ENCODE measurements at places on chromosomes 4 and X.

GRCh38 chrX:39065051-39065871 is 264.0 kb downstream of the MID1IP1 start:
- DNase-seq: no peak

DNA sequence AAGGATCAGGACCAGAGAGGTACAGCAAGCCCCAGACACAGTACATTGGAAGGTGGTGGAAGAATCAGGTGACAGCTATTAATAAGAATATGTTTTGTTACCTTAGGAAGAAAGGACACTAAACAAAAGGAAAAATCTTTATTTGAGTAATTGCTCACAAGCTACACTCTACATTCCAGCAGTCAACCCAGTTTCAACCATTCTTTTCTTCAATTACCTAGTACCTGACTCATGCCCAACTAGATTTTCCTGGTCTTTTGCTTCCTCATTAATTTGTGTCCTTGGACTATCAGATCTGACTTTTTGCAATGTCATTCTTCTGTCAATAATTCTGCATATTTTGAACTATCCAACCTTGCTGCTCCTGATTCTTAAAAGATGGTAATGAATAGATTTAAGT is 22.5 kb upstream of the GLRA2 start:
- DNase-seq: no peak

GRCh38 chrX:154791939-154792338 is 13.3 kb downstream of the MPP1 start:
- DNase-seq: no peak

DNA sequence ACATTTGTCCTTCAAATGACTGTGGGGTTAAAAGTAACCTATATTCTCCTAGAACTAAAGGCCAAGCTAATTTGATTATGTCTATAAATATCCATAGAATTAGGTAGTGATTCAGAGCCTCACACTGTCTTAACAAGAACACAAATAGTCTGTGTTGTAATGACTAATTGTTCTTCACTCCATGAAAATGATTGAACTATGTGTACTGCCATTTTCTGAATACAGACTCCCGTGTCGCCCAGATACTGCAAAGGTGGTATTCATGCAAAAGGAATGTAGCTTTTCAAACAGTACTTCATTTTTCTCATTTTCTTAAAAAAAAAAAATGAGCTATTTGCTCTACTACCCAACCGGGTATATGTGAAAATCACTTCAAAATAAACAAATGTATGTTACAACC is 11.3 kb upstream of the PHKA2 start:
- no peak for DNase-seq

DNA sequence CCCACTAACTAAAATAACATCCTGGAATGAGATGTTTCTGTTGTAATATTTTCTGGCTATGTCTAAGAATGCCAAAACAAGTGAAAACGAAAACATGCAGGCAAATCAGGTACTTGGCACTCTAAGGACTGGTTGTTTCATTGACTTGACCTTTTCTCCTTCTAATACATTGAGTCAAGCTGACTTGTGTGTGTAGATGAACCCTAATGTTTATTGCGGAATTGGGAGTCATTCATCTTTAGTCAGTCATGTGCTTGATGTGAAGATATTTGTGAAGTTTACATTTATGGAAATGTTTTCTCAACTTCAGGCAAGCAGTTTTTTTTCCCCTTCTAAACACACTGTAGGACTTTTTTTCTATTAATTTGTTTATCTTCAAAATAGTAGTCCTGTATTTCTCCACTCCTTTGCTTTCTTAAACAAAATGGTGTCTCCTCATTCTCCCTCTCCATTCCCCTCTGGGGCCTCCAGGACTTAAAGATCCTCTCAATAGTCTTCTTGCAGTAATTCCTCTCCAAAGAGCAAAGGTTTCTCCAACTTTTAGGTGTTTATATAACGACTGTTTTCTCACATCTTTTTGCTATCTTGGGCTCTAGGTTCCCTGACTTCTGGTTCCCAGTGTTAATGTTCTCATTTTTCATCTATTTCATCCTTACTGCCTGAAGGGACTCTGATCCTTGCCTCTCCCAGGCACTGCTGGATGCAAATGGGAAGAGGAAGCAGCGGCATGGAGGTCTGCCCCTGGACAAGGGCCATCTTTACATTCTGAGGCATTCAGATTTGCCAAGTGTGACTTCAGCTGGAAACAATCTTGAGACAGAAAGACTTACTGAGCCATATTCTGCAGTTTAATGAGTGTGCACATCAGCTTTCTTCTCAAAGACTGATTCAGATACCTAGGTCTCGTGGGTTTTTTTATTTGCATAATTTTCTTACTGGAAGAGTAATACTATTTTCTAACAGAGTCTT is 166.4 kb downstream of the ARHGAP6 start:
- DNase-seq: no peak

DNA sequence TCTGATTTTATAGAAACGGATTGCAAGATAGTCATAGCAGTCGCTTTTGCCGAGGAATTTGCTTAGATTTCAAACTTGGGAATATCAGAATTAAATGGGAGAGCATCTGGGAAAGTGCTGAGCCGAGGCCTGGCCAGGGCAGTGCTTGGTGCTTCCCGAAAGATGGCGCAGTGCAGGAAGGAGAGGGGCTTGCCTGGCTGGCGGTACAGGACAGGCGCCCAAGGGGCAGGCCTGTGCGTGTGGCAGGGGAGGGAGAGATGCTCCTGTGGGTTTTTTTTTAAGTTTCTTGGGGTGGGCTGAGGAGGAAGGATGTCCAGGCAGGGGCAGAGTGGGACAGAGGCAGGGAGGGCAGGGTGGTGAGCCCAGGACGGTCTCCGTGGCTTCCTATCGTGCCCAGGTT is 241.1 kb downstream of the AFAP1 start:
- DNase-seq: no peak

- DNase-seq: no peak
Observed at GRCh38 chr4:123114915-123115756, 192.7 kb upstream of the NUDT6 start.

GRCh38 chr4:146245850-146246249 is 31.5 kb downstream of the REELD1 start:
- no peak for DNase-seq

GRCh38 chr4:72557021-72557420 is 12.0 kb downstream of the ADAMTS3 start:
- no peak for DNase-seq

DNA sequence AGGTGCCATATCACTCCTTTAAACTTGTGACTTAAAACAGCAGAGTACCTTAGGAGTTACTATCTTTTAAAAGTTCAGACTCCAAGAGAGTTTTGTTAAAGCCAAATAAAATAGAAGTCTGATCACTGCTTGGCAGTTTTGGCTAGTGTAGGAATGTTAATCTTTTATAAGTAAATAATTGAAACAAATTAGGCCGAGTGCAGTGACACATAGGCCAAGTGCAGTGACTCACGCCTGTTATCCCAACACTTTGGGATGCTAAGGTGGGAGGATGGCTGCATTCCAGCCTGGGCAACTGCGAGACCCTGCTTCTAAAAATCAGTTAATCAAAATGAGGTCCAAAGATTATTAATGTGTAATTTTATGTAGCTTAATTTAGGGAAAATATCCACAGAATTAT is 37.2 kb downstream of the WDR44 start:
- DNase-seq: no peak

- no peak for DNase-seq
Observed at GRCh38 chr4:24489870-24490269, 94.5 kb downstream of the DHX15 start.

DNA sequence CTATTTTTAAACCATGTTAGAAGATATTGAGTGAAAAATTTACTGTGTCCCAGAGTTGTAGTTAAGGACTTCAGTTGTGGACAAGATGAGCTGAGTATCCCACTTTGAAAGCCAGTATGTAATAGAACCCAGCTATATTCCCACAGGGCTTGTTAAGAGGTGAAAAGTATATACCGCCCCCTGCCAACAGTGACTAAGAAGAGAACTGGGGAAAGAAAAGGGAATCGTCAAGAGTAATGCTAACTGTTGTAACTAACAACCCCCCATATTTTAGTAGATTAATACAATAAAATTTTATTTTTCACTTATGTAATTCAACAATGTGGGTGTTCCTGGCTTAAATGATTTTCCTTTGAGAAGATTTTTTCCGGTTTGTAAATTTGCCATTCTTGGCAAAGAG is 250.4 kb upstream of the GIMD1 start:
- DNase-seq: no peak

GRCh38 chr4:8727131-8727530 is 134.6 kb downstream of the CPZ start:
- no peak for DNase-seq

- no peak for DNase-seq
Observed at GRCh38 chrX:10166731-10167151, 10.0 kb downstream of the CLCN4 start.

DNA sequence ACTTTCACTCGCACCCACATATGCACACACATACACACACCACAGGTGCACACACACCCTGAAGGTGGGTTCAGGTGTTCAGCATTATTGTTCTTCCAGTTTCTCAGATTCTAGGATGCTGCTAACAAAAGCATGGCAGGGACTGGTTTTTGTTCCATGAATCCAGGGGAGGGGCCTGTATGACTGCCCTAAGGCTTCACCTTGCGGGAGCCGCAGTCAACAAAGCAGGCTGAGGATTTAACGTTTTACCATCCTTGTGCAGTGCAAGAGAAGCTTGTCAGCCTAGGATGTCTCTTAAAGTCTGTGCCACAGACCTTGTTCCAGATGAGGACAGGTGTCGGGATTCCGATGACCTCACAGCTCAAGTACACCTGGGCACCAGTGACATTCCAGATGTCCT is 61.8 kb downstream of the POLR2B start:
- no peak for DNase-seq

DNA sequence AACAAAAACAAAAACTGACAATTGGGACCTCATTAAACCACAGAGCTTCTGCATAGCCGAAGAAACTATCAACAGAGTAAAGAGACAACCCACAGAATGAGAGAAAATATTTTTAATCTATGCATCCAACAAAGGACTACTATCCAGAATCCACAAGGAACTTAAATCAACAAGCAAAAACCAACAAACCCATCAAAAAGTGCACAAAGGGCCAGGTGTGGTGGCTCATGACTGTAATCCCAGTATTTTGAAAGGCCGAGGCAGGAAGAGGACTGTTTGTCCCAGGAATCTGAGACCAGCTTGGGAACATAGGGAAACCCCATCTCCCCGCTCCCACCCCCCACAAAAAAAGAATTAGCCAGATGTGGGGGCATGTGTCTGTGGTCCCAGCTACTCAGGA is 10.7 kb downstream of the C4orf51 start:
- no peak for DNase-seq

- DNase-seq: no peak
Observed at GRCh38 chrX:66030505-66031317, 9.2 kb downstream of the VSIG4 start.

Data from stimulated activated CD8-positive, alpha-beta memory T cell treated with anti-CD3 and anti-CD28 coated beads, Interleukin-7, amount 100 ng/mL, for 24 hours (primary cell).